ENCODE measurements at places on chromosomes 11 and 22.

DNA sequence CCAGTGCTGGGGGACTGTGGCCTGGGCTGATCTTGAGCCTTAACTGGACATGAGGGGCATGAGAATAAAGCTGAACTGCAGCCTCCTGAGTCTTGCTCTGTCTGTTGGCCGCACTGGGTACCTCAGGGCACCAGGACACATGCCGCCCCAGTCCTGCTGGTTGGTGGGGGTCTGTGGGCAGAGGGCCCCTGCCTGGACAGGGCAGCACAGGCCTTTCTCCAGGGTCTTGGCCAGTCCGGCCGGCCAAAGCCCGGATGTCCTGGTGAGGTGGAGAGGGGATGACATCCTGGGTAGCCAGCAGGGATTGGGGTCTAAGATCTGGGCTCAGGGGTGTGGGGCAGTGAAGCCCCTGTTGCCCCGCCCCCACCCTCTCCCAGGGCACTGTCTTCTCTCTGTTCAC lies 1.5 kb upstream of the RPS6KA4 start:
- no peak for DNase-seq

GRCh38 chr22:17260298-17260697 lies 41.1 kb upstream of the ADA2 start:
- DNase-seq: no peak

DNA sequence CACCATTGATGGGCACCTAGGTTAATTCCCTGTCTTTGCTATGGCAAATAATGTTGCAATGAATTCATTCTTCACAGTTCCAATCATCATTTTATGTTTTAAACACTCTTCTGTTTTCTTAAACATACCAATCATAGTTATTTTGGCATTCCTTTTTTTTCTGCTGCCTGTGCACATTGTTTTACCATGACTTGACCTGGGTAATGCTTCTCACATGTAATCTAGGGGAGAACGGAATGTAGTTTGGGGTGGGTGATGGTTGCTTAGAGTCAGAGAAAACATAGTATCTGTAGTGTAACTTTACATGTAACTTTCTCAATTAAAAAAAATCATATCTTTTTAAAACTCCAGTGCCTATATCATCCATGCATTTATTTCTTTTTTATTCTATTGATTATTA lies 1945.3 kb upstream of the RAG2 start:
- DNase-seq: no peak

- DNase-seq: peak; percentile 83
Measured at GRCh38 chr11:88359541-88359940, 22.0 kb upstream of the CTSC start.

- DNase-seq: no peak
Measured at GRCh38 chr22:31248965-31249958, 37.2 kb downstream of the LIMK2 start.

GRCh38 chr11:111733016-111733415 lies 33.2 kb downstream of the PPP2R1B start:
- no peak for DNase-seq

DNA sequence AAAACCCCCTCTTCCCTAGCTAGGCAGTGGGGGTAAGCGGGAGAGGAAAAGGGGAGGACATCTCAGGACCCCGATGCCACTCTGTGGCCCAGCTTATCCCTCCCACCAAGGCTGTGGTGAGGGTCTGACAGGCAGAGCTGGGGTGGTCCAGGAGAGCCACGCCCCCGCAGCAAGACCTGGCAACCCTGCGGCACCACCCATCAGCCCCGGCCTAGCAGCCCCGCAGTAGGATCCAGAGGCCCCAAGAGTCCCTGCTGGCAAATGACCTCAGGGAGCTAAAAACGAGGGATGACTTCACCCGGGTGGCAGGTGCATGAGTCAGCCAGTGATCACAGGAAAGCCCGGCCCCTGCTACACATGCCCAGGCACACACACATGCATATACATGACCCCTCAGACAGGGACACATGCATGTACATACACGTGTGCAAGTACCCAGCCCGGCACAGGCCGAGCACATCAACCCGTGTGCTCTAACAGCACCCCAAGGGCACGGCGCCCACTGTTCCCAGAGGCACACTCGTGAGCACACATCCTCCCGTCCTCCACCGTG lies 32.3 kb downstream of the ARVCF start:
- DNase-seq: no peak

DNA sequence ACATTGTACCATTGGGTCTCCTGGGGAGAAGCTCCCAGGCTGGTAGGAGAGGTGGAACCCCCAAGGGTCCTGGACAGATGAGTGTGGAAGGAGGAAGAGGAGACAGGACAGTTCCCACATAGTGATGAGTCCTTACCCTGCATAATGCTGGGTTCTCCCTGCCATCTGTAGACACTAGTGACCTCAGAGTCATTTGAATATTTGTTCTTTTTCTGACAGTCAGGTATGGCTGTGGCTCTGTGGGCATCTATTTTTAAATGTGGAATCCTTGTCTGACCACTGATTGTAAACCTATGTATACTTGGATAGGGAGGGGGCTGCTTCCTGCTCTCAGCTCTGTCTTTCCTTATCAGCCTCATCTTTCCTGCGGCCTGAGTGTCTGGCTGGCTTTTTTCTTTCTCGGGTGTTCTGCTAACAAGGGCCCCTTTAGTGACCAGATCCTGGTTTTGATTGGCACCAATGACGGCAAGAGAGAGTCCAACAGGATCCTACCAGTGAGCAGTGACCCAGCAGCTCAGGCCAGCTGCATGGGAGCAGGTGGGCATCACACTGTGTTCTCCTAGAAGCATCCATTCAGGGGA lies 2.6 kb upstream of the SLC5A1 start:
- no peak for DNase-seq

- DNase-seq: no peak
Measured at GRCh38 chr11:126992804-126993111, 7.8 kb downstream of the KIRREL3 start.

DNA sequence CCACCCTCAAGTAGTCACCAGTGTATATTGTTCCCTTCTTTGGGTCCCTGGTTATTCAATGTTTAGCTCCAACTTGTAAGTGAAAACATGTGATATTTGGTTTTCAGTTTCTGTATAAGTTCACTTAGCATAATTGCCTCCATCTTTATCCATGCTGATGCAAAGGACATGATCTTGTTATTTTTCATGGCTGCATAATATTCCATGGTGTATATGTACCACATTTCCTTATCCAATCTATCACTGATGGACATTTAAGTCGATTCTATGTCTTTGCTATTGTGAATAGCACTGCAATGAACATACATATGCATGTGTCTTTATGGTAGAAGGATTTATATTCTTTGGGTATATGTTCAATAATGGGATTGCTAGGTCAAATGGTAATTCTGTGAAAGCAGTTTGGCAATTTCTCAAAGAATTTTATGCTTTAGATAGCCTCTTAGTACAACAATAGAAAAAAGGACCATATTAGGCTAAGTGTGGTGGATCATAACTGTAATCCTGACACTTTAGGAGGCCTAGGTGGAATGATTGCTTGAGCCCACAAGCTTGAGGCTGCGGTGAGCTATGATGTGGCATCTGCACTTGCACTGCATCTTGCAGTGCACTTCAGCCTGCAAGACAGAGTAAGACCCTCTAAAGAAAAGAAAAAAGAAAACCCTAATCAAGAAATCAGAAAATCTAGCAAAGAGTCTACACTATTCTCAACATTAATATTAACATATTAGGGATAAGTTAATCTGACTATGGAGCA lies 468.5 kb upstream of the FAT3 start:
- no peak for DNase-seq

- DNase-seq: no peak
Measured at GRCh38 chr11:6692128-6692527, 9.0 kb upstream of the MRPL17 start.

GRCh38 chr11:128643661-128644317 lies 50.1 kb upstream of the FLI1 start:
- no peak for DNase-seq

DNA sequence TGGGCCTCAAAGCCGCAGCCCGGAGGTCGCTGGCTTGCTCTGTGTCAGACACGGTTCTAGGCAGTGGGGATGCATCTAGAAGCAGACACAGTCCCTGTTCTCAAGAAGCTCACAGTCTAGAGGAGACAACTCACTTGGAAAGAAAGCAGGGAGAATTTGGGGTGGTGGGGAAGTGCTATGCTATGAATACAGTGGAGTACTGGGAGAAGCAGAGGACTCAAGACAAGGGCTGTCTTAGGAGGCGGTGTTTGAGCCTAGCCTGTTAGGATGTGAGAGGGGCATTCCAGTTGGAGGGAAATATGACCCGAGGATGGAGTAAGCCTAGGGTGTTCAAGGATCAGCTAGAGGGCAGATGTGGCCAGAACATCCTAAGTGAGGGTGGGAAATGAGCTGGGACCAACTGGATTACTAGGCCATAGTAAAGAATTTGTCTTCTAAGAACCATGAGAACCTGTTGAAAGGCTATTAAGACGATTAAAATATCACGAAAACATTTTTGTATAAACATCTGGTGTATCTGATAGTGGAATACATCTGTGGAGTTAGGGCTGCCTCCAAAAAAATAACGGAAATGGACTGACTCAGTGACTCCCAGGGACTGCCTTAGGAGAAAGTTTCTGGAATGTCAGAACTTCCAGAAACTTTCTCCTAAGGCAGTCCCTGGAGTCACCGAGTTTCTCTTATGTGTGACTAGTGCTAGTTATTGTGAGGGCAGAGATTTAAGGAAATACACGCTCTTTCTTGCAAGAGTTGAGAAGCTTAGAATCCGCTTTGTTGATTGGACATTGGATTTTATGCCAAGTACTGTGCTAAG lies 1.1 kb upstream of the PITPNB start:
- DNase-seq: no peak

DNA sequence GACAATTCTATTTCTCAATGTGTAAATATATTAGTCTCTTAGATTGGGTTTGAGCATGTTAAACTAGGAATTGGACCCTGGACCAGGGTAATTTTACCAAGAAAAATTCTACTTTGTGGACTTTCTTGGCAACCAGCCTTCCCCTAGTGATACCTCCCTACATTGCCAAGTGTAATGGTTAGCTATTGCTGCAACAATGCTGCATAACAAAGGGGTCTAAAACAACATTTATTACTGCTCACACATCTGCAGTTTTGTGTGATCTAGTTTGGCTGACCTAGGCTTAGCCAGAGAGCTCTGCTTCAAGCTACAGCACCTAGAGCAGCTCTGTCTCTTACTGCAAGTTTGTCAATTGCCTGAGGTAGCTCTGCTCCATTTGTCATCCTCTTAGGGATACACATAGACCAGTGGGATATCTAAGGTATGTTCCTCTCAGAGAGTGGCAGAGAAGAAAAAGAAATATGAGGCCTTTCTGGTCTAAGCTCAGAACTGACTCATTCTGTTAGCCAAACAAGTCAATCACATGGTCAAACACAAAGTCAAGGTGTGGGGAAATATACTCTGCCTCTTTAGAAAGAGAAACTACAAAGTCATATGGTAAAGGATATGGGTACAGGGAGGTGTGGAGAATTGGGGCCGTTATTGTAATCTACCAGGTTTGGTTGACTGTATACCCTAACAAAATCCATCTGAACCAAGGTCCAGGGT lies 2.0 kb upstream of the LAYN start:
- DNase-seq: no peak

DNA sequence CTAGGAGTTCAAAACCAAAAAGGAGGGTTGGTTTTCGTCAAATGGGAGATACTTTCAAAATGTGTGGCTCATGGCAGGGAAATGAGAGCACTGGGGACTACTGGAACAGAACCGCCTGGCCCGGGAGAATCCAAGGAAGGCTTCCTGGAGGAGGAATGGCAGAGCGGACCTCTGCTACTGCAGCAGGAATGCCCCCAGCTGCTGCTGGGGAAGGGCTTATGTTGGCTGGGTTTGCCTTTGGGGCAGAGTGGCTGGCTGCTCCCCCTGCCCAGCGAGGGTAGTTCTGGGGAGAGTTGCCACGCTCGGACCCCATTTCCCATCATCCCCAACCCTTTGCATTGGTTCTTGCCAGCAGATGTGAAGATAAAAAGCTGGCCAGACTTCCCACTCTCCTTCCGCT lies 10.6 kb upstream of the APOBEC3A start:
- DNase-seq: no peak

DNA sequence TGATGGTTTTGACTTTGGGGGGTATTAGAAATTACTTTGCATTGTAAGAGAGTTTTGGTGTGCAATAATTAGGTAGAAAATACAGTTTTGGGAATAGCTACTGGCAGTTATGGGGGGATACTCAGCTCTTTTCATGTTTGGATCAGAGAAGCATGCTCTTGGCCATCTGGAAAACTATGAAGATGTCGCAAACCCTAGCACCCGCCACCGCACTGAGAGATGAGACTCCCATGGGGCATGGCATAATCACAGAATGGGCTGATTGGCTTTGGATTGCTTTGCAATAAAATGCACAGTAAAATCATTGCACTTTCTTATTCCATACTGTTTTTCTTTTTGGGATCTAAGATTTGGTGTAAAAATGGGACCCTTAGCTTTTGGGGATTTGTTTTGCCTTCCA lies 43.5 kb upstream of the SLC5A12 start:
- DNase-seq: no peak

- no peak for DNase-seq
Measured at GRCh38 chr11:134414766-134415765, 3.0 kb upstream of the B3GAT1 start.

DNA sequence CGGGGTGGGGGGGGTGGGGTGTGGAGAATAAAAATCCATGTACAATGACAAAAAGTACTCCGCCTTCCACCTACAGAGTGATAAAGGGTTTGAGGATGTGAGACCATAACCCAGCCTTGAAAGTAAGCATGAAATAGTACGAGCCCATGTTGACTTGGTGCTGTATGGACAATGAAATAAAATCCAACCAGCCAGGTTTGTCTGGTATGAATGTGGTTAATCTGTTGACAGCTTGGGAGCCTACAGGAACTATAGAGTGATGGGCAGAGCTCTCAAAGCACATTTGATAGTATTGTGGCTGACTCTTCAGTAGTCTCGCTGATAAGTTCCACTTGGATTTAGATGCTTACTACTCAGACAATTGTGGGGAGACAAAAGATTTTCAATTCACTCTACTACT lies 48.8 kb upstream of the CD44 start:
- no peak for DNase-seq

GRCh38 chr22:28541137-28541536 lies 138.5 kb downstream of the TTC28 start:
- no peak for DNase-seq

- peak; percentile 10 for DNase-seq
Measured at GRCh38 chr11:126083829-126084607, 21.4 kb upstream of the CDON start.

- no peak for DNase-seq
Measured at GRCh38 chr11:78063440-78064181, at the start of gene THRSP. TSS of gene THRSP (plus strand) at chr11:78063861. CDS start at chr11:78063882, 21 bp downstream.

- no peak for DNase-seq
Measured at GRCh38 chr11:130476200-130476921, 27.9 kb downstream of the ADAMTS15 start.

- no peak for DNase-seq
Measured at GRCh38 chr11:35735903-35736302, 73.3 kb downstream of the TRIM44 start.

Data from hematopoietic multipotent progenitor cell treated with erythropoietin and hydrocortisone succinate and interleukin-3 and kit ligand, for 4 days (in vitro differentiated cells).